ENCODE measurements at places on chromosomes 11 and 22.

DNA sequence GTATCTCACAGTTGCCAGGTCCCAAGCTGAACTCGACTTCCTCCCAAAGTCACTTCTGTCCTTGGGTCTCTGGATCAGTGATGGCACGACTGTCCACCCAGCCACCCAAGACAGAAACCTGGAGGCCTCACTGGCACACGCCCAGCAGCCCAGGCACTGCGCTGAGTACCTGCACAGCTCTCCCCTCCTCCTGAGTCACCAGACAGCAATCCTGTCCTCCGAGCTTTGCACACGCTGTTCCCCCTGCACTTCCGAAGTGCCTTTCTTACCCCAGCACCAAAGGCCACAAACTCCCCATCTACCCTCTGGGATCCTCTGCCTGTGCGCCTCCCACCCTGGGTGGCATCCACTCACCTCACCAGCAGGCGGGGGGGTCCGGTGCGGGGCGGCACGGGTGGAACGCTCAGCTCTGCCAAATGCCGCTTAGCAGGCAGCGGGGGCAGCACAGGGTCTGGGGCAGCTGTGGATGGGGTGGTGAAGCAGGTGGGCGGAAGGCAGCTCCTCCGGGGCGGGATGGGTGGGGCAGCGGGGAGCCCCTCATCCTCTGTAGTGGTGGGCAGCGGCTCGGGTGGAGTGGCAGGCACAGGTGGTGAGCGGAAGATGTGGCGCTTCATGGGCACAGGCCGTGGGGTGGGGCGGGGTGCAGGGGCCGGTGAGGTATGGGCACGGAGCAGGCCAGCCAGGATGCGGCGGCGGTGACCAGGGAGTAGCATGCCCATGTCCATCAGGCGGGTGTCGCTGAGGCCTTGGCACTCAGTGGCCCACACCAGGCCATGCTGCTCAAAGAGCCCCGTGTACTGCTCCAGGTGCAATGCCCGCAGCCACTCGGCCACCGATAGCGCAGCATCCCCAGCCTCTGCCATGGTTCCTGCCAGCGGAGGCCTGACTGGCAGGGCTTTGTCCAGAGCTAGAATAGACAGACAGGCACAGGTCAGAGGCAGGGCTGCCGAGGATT, 25.7 kb downstream of the ARAP1 start:
- DNase-seq = no peak

DNA sequence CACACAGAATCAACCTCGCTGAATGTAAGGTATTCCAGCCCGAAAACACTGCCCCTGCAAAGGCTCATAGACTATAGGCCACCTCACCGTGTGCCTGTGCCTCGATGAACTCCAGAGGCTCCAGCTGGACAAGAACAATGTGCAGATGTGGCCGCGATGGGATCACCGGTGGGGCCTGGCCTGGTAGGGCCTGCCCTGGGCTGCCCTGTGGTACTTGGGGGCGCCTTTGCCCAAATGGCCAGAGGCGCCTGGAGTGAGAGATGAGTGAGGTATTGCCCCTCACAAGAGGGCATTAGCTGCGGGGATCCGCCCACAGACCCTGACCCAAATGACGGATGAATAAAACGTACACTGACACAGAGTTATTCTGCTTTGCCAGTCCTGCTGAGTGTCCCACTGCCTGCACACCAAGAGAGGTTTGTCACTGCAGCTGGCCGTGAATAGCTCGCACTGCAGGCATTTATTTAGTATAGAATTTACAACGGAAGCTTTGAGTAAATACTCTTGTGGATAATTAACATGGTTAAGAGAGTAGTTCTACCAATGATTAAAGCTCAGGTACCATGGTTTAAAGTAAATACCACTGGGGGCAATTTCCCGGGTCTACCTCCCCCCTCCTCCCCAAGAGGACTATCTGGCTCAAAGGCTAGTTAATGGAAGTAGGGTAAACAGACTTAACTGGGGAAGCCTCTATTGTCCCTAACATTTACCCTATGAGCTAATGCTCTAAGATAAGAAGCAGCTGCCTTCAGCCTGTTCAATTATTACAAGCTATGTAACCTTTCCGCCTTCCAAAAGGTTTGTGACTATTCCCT, 101.1 kb upstream of the IGLL5 start:
- peak; percentile 94 for DNase-seq

- no peak for DNase-seq
These were observed 493.5 kb upstream of the B3GAT1 start for GRCh38 chr11:134905517-134905916.

DNA sequence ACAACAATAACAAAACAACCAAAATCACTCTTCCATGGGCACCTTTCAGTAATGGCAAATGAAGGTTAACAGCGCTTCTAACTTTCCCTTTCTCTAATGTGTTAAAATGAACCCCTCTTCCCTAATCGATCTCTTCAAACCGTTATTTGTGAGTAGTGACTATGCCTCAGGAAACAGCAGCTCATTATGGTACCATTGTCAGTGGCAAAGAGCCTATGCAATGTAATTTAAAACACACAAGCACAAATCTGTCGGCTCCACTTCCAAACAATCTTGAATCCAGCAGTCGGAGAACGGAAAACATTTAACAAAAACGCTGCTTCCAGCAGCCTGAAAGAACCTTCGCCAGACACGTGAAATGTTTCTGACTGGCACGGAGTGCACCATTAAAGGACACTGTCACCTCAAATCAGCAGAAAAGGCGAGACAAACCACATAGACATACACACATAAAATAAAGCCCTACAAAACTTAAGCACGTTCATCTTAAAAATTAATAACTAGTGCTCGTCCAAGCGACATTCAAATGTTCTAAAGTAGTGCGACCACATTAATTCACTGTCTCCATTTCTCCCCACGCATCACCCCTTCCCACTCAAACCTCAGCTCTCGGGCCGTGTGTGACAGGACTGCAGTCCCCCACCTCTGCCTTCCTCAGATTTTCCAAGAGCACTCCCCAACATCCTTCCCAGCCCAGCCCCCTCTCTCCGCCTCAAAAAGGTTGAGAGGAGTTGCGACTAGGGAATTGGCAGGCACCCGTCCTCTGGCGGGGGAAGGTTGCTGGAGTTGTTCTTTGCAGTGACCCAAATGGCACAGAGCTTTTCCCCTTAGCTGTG, 748 bp downstream of the RAB30 start:
- DNase-seq = peak; percentile 59

DNA sequence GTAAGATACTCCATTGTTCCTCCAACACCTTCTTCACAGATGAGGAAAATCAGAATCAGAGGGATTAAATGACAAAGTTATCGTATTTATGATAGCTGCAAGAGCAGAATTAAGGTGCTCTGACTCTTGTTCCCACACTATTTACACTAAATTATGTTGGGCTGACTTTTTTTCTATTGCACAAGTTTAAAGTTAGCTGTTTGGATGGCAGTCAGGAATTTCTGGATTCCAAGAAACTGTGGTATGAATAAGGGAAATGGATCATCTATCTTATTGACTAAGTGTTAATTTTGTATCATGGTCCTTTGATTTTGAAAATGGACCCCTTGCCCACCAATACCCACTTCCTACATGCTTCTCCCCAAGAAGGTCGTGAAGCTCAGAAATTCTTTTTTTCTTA, 19.9 kb upstream of the APOA1 start:
- DNase-seq = no peak

- no peak for DNase-seq
These were observed 8.3 kb upstream of the SSTR3 start for GRCh38 chr22:37220543-37220981.

DNA sequence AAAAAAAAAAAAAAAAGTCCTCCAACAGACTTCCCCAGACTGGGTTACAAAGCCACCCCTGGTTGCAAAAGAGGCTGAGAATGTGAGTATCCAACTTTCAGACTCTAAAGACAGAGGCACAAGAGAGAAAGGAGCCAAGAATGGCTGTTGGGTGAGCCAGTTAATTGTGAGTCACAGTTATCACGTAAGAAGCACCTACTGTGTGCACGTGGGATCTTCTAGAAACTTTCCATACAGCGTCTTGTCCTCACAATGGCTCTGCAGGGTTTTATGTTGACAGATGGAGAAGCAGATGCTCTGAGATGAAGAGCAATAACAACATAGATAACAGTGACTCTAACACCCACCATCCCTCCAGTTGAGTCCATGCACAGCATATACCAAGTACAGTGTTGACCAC, 41.0 kb downstream of the CD82 start:
- no peak for DNase-seq

- DNase-seq = no peak
These were observed 111.2 kb downstream of the MICAL3 start for GRCh38 chr22:17912945-17913721.

Data from NCI-H146 (cell line).